ENCODE measurements at places on chromosomes 2 and 18.

GRCh38 chr18:44796429-44797428 is 116.0 kb downstream of the SETBP1 start:
- DNase-seq: no peak

DNA sequence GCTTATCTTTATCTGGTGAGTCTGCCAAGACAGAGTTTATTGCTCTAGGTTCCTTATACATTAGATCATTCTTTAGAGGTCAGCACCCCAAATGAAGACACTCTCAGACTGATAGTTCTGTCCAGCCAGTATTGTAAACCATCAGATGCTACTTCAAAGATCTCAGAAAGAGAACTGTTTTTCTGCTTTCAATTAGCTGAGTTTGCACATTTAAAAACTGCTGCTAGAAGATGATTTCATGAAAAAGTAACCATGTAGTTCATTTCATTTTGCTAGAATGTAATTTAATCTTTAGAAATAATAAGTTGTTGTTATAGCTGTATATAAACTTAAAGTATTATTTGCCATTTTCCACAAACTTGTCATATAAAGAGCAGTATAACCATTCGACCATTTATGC is 344.5 kb upstream of the ATP5MC3 start:
- DNase-seq: no peak

GRCh38 chr18:36758623-36759022 is 70.2 kb downstream of the TPGS2 start:
- no peak for DNase-seq

- no peak for DNase-seq
Observed at GRCh38 chr2:236541008-236541562, 28.5 kb upstream of the ACKR3 start.

DNA sequence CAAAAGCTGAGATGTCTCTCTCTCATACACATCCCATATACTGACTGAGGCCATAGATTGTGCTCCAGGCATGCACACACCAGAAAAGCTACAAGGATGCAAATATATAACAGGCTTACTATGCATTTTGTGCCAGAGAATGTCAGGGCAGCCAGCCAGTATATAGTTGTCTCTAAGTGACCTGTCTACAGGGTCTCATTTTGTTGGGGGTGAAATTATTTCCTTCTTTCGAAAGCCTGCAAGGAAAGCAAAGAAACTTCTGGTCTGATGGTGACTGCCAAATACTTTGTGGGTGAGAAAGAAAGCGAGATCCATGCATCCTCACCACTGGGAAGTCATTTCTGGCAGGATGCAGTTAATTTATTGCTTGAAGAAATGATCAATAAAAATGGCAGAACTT is 70.2 kb downstream of the CDCA7 start:
- no peak for DNase-seq

GRCh38 chr2:213086050-213086449 is 65.4 kb downstream of the IKZF2 start:
- no peak for DNase-seq

DNA sequence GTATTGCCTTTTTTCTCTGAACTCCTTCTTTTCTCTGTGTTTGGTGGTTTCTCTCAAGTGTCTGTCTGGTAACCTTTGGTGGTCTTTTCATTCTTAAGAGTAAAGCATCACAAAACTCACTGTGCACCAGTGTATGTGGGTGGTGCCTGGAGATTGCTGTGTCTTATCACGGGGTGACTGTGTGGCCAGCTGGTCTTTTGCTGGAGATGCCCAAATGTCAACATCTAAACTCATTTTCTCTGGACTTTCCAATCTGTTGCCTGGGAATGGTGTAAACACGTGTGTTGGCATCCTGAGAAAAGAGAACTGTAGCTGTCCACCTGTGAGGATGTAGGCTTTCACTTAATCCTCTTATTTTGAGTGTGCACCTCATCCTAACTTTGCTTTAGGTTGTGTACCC is 323.2 kb downstream of the AGPS start:
- DNase-seq: no peak

- no peak for DNase-seq
Observed at GRCh38 chr2:160145471-160145870, 54.6 kb downstream of the ITGB6 start.

- DNase-seq: no peak
Observed at GRCh38 chr2:223042284-223042683, 9.7 kb upstream of the KCNE4 start.

DNA sequence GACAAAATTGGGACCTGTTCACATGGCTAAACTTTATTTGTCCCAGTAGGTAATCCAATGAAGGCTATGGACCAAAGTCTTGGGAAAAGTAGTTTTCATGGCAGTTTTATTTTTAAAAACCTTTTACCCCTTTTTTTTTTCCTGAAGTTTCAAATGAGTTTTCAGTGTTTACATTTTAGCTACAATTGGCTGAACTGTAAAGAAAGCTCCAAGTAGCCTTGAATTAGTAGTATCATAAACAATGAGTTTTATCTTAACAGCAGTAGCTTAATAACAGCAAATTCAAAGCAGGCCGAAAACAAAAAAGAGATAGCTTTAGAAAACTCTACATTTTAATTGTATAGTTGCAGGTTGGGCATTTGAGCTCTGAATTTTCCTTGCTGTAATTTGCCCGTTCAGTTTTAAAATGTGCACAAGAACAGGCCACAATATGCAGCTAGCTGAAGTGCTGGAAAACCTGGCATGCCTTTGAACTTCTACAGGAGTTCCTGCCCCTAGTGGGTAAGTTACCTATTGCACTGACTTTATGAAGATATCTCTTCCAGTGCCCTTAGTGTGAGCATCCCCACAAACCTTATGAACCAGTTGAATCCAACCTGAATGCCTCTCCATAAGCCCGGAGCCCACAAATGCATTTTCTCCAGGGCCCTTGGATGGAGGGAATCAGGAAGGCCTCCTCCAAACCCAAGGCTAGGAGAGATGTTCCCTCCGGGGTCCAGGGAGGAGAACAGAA is 106.7 kb downstream of the XRCC5 start:
- DNase-seq: no peak

GRCh38 chr2:27092696-27093429 is 6.3 kb downstream of the KHK start:
- DNase-seq: no peak

GRCh38 chr18:9701609-9702349 is 6.3 kb upstream of the RAB31 start:
- no peak for DNase-seq

DNA sequence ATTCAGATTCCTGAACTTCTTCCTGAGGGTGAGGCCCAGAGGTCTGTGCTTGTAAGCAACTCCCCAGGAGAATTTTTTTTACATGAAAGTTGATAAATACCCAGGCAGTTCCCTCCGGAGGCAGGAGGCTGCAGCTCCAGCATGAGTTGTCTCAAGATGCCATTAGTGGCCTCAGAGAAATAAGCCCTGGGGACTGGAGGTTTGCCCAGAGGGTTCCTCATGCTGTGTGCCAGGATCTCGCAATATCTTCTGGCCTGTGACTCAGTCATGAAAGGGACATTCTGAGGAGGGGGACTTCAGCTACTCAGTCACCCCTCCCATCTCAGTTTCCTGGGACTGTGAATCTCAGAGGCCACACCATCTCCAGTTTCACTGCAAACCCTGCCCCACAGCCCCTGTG is 49.9 kb downstream of the LYPD1 start:
- DNase-seq: no peak

GRCh38 chr2:27356056-27356381 is 545 bp downstream of the GTF3C2 start:
- DNase-seq: no peak

DNA sequence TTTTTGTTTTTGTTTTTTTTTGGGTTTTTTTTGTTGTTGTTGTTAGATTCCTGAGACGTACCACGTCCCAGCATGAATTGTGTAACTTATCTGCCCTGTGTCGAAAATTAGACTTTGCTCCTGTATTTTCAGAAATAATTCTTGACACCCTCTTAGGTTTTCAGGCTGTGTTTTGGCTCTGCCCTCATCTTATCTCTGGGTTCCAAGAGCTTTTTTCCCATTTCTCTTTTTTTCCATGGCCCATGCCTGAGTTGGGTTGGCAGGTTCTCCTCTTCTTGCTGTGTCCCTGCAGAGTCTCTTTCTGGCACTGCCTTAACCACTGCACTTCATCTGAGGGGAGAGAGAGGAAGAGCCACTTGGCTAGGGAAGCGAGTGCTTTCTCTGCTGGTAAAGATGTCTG is 42.4 kb downstream of the CTIF start:
- no peak for DNase-seq

DNA sequence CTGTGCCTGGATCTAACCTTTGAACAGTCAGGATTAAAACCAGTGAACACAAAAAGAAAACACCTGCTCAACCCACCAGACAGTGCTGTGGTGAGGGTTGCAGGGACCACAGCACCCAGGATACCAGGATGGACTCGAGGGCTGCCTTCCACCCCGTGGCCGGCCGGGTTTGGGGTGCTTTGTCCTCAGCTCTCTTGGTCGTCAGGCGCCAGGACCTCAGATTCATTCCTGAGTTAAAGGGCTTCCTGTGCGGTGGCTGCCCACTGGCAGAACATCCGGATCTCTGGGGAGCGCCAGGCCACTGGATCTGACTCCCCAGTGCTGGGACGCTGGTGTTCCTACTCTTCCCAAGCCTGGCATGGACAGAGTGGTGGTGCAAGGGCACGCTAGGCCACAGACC is 239.8 kb downstream of the TFCP2L1 start:
- no peak for DNase-seq

GRCh38 chr2:136065907-136066306 is 52.0 kb downstream of the CXCR4 start:
- no peak for DNase-seq

GRCh38 chr18:71209944-71210343 is 921.1 kb downstream of the SOCS6 start:
- DNase-seq: no peak

DNA sequence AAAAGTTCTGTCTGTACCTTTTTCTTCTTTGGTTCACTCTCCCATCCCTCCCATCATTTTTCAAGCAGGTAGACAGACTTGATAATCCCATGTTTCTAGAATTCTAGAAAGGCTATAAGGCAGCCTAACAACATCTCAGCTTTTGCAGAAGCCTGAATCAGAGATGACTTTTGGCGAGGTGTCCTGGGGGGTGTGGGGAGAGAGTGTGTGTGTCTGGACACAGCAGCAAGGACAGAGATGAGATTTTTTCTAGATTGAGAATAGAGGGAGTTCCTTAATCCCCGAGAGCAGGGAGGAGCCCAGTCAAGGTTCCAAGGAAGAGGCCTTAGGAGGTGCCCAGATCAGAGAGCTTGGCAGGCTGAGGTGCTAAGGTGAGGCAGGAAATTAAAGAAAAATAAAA is 22.0 kb upstream of the LAPTM4A start:
- no peak for DNase-seq

DNA sequence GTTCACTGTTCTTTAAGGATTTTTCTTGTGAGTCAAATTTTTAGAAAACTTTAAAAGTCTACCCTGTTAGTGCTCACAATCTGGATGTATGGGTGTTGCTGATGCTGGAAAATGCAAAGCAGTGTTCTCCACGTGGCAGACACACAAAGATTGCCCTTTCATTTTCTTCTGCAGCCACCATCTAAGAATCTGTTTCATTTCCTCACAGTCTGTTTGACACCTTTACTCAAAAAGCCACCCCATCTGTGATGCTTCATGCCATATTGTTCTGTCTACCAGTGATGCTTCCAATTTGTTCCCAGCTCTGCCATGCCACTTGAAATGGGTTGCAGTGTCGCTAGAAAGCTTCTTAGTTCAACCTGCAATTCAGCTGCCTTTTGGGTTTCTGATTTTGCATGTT is 464.2 kb upstream of the UBE2E3 start:
- DNase-seq: no peak

DNA sequence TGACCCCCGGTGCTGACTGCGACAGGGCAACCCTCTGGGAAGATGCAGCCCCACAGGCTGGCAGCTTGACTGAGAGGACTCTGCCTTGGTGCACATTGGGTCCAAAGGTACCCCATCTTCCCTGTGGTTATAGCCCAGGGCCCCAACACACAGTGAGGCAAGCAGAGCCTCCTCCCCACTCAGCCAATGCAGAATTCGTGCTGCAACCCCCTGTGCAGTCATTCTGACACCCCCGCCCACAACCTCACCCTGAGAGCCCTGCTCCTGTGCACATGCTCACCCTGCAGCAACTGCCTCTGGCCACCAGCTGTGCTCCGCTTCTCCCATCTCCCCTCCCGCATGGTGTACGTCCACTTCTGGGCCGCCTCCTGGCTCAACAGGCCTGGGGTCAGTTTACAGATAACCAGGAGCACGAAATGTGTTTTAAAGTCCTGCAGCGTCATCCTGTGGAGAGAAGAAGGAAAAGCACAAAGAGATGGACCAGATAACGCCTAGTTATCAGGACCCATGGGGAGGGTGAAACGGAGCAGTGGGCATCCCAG is 24.4 kb downstream of the CAPN14 start:
- no peak for DNase-seq

DNA sequence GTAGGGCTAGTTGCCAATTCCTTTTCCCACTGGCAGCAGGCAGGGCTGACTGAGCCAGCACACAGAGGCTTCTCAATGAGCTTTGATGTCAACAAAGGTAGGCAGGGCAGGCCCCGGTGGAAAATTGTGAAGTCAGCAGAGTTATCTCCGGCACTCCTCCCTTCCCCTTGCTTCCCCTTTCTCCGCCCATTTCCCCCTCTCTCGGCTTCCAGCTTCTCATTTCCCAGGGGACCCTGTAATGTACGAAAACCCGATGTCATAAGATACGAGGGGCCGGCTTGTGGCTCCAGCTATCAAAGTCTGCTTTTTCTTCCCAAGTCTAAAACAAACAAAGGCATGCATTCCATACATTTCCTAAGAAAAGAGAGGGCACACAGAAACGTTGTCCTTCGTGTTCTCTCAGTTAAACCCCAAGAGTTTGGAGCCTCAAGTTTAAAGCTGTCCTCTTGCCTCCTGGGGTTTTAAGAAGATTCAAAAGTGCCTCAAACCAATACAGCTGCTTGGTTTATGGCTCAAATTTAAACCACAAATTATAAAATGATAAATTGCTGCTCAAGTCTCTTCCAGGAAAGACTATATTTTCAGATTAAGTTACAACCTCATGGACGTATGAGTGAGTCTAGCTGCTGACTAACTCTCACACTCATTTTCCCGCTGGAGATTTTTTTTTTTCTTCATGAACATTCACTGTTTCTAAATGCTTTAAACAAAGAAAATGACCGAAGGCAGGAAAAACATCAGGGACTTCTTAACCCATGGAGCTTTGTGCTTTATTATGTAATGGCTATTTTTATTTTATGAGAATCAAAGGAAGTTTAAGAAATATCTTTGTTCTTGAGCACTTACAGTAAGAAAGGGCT is 27.2 kb upstream of the EML4 start:
- peak; percentile 32 for DNase-seq

DNA sequence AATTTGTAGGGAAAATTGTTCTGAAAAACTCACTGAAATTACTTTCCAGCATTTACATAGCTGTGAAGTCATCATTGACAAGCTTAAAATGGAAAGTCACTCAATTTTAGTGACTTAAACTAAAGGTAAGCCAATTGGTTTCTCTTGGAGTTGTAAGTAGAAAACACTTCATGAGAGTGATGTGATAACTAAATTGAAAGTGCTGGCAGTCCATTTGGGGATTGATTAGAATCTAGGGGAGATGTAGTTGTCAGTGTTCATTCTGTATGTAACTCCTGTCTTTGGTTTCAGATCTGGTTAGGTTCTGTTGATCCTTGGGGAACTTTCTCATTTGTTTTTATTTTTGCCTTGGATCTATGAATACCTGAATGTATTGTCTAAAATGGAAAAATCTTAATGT is 53.8 kb downstream of the COX7A2L start:
- no peak for DNase-seq

All from putamen (tissue), 1 donor.